Ureter (tissue), 1 donor: ENCODE measurements at places on chromosomes 3 and 15. TPM values are rescaled to one million over a fixed set of nuclear protein-coding genes. Genes with fewer than 3 reads are reported as not detected.

DNA sequence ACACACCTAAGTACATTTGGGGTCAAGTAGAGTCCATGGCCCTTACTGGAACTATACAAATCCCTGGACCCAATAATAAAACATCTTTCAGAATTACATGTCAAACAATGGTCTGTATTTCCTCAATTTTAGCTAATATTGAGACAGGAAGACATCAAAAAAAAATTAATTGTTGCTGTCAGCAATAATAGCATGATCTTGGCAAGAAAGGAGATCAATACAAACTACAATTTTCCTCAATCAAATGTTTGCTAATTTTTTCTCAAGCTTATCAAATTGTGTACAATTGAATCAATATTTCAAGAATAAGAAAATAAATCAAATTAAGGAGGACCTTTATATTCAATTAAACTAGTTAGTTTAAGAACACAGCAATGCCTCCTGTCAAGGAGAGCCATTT, 62.6 kb downstream of the FSIP1 start:
- no peak for DNase-seq

GRCh38 chr3:159196359-159196758, 394.5 kb downstream of the MFSD1 start:
- no peak for DNase-seq

DNA sequence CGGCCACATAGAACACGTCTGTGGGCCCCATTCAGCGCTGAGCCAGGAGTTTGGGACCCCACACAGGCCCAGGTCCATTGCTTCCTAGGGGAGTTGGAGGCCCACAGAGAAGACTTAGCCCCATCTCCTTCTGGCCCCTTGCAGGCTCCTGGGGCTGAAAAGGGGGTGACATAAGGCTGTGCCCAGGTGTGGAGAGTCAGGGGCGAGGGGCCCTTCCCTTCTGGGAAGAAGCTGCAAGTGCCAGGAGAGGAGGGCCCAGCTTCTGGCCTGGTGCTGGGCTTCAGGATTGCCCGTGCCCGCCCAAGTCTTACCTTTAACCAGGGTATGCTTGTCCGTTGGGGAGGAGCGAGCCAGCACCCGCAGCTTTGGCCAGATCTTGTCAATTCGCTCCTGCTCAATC, 28.9 kb upstream of the SEC13 start:
- DNase-seq = no peak

Gene TRPM1
- not detected for total RNA-seq

DNA sequence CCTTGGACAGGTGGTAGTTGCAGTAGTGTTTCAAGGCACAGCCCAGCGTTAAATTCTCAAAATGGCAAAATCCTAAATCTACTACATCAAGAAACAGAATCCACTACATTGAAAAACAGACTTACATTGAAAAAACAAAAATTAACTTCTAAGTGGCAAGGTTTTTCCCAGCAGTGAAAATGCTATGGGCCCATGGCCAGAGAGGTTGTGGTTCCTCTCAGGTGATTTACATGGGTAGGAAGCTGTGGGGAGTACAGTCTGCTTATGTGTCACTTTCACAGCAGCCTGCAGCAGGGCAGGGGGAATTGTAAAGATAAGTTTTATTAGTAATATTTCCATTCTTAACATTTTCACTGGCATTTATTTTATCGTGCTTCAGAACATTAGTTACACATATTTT, 24.9 kb downstream of the TTC14 start:
- DNase-seq = no peak

Gene IL17RB
- total RNA-seq = 0.65 TPM

- no peak for DNase-seq
Observed at GRCh38 chr15:38662033-38662802, 97.6 kb upstream of the RASGRP1 start.

DNA sequence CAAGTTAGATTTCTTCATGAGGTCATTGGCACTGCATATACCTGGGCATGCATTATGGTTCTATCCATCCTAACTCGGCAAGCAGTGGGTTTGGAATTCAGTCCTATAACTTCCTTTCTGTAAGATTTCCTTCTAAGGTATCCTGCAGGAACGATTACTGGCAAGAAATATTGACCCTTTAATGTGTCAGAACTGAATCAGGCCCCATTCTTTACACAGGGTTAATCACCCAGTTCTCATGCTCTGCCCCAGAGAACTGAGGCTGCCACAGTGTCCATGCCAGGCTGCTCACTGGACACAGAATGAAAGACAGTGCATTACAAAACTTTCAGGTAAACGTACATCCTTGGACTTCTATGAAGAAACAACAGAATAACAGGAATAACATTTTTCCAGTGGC, 108.9 kb downstream of the RPL22L1 start:
- DNase-seq = no peak

GRCh38 chr3:188523291-188523690, 369.3 kb downstream of the LPP start:
- DNase-seq = no peak

Gene ZNF197
- total RNA-seq = 23.6 TPM

DNA sequence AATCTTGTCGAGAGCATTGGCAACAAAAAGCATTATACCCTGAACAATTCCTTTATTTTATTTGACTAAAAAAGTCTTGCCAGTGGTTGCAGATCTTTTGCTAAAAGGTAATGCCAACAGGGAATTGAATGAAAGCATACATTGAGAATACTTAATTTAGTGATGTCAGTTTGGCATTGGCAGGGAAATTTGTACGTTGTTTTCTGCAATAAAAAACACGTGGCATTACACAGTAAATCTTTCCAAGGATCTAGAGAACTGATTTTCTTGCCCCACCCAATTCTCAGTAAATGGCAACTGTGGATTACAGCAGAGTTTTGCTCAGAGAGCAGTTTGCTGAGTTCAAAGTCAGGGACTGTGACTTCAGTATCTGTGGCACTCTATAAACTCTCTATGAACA, 38.3 kb upstream of the IGSF10 start:
- DNase-seq = no peak

Gene QARS1
- 355 TPM for total RNA-seq

DNA sequence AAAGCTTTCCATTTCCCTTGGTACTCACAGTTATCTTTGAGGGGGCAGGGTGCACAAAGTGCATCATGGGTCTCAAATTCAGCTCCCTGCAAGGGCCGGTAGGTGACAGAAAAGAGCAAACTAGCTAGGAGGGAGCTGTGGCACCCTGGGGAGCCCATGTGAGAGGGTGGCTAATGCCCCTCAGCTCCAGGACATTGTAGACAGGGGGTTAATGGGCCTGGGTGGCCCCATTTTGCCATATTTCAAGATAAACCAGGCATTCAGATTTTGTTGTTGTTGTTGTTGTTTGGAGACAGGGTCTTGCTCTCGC, 3.7 kb upstream of the SLC6A6 start:
- DNase-seq = no peak

Gene RTP4
- total RNA-seq = 10.6 TPM

Gene SLC12A1
- total RNA-seq = not detected

DNA sequence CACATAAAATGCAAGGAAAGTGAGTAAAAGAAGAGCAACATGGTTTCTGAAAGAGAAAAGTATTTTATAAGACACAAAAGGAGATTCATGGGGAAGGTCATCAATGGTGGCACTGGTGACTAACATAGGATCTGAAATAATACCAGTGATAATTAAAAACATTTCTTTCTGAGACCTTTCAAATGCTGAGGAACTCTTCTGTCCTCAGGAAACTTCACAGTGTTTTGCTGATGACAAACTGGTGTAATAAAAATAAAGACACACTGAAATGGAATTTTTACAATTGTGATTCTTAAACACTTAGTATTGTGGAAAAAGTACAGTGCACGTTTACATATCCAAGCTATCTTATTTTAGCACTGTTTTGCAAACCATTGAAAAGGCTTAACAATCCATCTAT, 80.4 kb upstream of the ZBTB20 start:
- DNase-seq = no peak

- no peak for DNase-seq
Observed at GRCh38 chr15:95644100-95644875, 686.2 kb upstream of the NR2F2 start.

DNA sequence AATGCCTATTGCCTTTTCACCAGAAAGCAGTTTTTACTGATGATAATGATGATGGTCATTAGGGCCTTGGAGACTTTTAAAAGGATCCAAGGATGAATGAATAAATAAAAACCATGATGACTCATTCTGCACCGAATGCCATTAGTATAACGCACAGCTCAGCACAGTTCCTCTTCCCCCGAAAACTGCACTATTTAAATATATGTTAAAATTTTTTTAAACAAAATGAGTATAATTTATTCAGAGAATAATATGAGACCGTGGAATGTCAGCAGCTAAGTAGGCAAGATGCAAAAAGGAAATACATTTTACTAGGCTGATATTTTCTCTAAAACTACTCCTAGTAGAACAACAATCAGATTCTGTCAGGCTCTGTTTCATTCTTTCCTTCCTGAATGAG, 83.4 kb upstream of the NANOGP8 start:
- no peak for DNase-seq

- no peak for DNase-seq
Observed at GRCh38 chr15:98599909-98600691, 48.2 kb upstream of the IGF1R start.

GRCh38 chr3:117786349-117786748, 1076.8 kb downstream of the TUSC7 start:
- DNase-seq = no peak

DNA sequence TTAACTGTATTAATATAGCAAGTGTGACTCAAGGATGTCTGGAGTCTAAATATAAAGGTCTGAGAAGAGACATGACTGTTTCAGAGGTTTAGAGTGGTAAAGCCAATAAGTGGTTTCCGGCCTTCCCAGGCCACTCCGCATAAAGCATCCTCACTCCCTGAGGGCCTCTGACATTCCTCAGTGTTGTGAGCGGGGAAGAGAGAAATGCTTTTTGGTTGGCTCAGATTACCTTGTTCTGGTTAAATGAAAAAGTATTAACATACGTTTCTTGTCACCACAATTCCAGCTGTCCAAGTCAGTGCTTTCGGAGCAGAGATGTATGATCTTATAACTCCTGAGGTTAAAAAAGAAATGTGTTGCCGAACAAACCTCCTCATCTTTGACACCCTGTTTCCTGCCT, 103.8 kb downstream of the RBMS3 start:
- no peak for DNase-seq

DNA sequence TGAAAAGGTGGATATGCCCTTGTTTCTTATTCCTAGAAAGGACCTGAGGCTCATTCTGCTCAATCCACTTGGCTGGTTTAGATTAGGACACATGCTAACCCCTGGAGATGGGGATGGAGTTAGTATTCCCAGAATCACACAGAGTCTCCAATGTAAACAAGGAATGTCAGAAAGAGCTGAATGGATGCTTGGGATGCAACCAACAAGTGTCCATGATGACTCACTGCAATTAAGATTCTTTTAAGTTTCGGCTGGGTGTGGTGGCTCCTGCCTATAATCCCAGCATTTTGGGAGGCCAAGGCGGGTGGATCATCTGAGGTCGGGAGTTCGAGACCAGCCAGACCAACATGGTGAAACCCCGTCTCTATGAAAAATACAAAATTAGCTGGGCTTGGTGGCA, 315.5 kb upstream of the AZI2 start:
- DNase-seq = no peak

Gene ACTRT3
- total RNA-seq = 4.0 TPM

DNA sequence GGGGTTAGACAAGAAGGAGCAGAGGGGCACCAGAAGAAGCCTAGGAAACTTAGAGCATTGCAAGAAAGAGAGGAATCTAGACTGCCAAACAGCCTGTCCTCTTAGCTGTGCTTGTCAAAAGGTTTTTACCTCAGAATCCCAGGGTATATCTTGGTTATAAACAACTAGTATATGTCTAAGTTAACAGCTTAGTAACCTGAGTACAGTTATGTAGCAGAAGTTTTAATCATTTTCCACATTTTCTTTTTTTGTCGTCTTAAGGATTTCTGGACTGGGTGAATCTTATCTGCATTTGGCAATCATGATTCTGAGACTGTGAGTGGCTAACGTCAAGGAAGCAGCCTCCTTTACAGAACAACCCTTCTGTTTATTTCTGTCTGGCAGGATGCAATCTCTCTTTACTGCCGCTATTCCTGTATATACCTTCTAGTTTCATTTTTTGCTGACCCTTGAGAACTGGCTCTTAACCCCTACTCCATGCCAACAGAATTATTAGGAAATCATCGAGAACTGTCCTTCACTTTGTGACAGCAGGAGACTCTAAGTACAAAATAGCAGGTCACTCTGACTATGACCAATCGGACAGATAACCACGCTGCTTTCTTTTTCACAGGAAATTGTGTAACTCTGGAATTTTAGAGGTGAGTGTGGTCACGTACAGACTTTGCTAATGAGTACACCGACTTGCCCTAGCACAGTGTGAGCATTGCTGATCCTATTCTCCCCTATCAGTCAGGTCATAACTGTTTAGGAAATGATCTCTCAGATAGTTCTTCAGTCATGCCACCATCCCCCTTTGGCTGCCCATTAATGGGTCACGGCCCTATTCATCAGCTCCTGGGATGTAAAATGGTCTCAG, 3.3 kb upstream of the CP start:
- DNase-seq = no peak

Gene CHRNA3
- total RNA-seq = not detected

- DNase-seq = no peak
Observed at GRCh38 chr3:161915418-161915750, 418.8 kb downstream of the OTOL1 start.
